ENCODE measurements at places on chromosomes 4 and X.

DNA sequence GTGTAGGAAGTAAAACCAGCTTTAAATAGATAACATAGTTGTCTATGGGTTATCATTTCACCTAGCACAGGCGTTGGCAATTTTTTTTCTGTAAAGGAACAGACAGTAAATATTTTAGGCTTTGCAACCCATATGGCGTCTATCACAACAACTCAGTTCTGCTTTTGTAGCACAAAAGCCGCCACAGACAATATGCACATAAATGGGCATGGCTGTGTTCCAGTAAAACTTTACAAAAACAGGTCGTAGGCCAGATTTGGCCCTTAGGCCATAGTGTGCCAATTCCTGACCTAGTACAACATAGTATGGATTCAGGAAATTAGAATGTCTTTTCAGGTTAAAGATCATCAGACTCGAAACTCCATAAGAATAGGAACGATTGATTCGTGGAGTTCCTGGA, 265.3 kb upstream of the GK2 start:
- DNase-seq: no peak

DNA sequence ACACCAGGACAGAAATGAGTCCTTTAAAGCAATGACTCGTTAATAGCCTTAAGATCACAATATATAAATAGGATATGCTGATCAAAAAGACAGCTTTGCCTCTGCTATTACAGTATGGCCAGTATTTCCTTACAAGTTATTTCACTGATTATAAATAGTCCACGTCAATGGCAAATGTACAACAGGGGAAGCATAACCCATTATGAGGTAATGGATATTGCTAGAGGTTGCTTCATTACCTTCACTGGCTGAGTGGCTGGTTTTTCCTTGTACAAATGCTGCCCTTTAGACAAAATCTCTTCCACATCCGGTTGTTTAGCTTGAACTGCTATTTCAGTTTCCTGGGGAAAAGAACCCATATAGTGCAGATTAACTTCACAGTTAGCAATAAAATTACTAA, 764.6 kb upstream of the FTHL17 start:
- DNase-seq: no peak

GRCh38 chr4:181939199-181939945, 303.8 kb upstream of the TENM3 start:
- no peak for DNase-seq

DNA sequence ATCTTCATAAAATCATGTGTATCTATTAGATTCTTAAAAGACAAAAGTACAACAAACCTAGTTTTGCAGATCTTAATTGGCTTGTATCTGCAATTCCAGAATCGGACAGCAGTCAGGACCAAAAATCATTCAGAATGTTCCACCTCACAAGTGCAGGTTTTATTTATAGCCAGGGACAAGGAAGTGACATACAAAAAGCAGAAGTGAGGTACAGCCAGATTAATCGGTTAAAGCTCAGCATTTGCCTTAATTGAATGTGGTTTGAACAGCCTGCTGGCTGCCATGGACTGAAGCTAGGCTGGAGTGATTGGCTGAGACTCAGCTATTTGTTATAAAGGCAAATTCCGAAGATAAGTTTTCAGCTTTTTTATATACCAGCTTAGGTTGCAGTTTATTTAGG, 932.6 kb downstream of the C4orf33 start:
- DNase-seq: no peak

DNA sequence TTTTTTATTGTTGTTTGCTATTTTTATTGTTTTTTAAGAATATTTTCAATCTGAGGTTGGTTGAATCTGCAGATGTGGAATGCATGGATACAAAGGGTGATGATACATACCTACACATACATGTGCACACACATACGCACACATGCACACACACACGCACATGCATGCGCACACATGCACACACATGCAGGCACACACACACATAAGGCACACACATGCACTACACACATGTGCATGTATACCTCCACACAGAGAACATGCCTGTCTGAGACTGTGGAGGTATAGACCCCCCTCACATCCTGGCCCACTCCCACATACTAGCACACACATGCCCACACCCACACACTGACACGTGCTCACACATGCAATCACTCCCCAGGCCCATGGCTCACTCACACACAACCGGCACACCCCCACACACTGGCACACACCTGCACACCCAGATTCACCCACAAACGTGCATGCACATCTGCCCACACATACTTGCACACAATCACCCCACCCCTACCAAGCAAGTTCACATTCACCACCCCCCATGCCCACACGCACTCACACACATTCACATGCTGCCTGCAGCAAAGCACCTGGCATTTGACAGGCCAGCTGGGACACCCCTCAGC, 97.6 kb upstream of the AFAP1 start:
- DNase-seq: no peak

DNA sequence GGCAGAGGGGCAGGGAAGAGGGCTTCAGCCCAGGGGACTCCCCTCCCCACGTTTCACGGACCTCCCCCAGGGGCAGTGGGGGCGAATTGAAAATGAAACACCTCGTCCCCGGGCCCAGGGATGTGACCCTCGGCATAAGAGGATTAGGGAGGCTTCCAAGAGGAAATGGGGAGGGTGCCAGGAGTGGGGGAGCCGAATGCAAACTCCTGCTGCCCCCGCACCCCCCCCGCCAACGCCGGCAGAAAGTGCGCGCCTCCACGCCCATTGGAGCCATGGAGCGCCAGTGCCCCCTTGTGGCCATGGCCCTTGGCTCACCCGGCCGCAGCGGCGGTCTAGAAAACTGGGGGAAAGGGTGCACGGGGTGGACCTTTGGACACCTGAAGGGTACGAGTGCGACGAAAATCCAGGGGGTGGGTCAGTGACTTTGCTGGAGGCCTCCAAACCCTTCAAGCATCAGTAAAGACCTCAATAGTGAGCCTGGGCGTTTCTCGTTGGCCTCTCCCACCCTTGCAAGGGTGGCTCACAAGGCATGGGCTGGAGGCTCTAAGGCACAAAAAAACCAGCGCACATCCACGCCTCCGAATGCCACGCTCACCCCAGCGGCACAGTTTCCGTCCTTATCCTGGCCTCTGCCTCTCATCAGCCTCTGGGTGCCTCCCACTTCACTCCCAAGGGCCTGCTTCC, 120.8 kb upstream of the PJA1 start:
- no peak for DNase-seq

- DNase-seq: peak; percentile 10
Observed at GRCh38 chr4:114180481-114180880, 201.0 kb upstream of the ARSJ start.

DNA sequence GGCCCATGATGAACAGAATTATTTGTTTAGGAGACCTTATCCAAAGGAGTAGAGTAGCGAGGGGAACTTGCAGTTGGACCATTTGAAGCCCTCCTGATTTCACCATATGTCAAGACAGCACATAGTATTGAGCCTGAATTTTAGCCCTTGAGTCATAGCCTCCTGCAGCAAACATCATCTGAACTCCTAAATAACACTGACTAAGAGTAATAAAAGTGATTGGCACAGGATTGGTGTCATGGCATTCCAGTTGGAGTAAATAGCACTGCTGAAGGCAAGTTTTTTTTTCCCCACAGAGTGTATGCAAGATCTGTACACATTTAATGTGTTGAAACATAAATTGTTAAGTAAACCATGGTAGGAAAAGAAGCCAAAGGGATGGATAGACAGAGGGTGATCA, 89.0 kb downstream of the COMMD8 start:
- no peak for DNase-seq

- DNase-seq: no peak
Observed at GRCh38 chr4:5746250-5746649, 35.2 kb downstream of the EVC start.

GRCh38 chr4:6092131-6092530, 73.9 kb upstream of the C4orf50 start:
- DNase-seq: no peak

- no peak for DNase-seq
Observed at GRCh38 chr4:188930822-188931221, 791.6 kb downstream of the TRIML1 start.

- DNase-seq: no peak
Observed at GRCh38 chr4:87950493-87950892, 25.0 kb upstream of the SPP1 start.

GRCh38 chr4:61011051-61011450, 189.1 kb upstream of the ADGRL3 start:
- no peak for DNase-seq

DNA sequence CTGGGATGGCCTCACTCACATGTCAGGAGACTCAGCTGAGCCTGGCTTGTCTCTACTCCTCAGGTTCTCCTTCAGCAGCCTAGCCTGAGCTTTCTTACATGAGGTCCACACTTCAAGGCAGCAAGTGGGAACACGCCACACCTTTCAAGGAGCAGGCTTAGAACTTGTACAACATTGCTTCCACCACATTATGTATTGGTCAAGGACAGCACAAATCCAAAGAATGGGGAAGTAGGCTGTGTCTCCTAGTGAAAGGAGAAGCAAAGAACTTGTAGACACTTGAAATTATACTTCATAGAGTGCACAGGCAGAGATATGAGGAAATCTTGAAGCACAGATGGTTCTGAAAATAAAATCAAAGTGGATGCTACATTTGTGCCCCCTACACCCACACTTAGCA, 120.9 kb upstream of the NOCT start:
- no peak for DNase-seq

DNA sequence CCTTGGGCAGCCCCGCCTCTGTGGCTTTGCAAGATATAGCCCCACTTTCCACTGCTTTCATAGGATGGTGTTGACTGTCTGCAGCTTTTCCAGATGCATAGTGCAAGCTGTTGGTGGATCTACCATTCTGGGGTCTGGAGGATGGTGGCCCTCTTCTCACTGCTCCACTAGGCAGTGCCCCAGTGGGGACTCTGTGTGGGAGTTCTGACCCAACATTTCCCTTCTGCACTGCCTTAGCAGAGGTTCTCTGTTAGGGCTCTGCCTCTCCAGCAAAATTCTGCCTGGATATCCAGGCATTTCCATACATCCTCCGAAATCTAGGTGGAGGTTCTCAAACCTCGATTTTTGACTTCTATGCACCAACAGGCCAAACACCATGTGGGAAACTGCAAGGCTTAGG, 153.7 kb downstream of the TBCK start:
- no peak for DNase-seq

DNA sequence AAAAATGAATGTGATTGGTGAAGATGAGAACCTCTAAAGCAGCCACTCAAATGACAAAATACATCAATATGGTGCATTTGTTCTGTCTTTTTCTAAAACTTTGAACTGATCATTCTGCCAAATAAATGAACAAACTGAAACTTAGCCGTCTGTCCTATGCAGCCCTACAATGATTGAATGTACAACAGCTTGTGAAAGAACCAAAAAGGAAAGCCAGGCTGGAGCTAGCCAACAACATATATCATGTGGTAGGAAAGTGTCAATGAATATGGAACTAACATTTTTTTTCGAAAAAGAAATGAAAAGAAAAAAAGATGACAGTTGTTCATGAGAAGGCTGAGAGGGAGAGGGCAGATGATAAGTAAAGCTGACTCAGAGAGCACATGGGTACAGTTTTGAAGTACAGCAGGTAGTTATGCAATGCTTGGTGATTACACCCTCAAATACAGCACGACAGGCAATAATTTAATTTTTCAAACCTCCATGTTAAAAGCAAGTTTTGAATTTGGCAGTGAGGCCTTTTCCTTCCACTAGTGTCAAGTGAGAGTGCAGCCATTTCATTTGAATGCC, 21.2 kb upstream of the SLC7A11 start:
- DNase-seq: no peak

GRCh38 chrX:75155447-75155826, 646 bp downstream of the ABCB7 start:
- DNase-seq: no peak

GRCh38 chrX:70422851-70423341, at the start of gene GDPD2:
GDPD2 (plus strand) TSS chrX:70423314; CDS start chrX:70424985, 1,671 bp downstream.
- DNase-seq: no peak

DNA sequence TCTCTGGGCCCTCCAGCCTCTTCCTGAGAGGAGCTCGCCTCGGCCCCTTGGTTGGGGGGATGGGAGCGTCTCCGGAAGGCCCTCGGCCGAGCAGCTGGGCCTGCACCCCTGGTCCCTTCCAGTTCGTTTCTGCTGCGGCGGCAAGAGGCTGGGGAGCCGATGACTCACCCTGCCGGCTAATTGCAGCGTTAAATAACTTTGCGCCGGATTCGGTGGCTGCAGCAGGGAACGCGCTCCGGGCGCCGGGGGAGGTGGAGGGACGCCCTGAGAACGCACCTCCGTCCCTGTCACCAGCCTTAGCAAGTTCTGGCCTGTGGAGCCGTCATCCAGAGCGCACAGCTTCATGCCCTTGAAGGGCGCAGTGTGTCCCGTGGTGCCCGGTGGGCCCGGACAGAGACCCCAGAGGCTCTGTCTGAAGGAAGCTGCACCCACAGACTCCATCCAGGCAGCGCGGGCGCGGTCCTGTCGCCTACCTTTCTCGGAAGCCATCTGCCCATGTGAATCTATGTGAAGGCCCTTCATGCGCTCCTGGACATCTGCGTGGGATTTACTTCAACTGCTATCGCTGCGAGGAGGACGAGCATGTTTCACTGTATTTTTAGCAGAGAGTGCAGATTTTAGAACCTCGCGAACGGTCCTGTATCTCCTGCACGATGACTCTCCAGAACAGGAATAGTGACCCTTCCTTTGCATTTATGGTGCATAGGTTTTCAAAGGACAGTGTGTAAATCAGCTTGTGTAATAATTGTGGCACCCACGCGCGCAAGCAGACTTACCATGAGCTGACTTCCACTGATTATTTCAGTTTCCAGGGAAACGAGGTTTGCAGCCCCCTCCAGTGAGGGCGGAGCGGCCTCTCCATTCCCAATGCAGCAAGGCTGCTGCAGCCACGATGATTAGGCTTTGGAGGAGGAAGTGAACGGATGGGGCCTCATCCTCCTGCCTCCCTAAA, 1.7 kb upstream of the TMEM271 start:
- DNase-seq: no peak

- DNase-seq: no peak
Observed at GRCh38 chrX:21778236-21778635, 20.3 kb upstream of the SMPX start.

- DNase-seq: no peak
Observed at GRCh38 chrX:120604361-120604782, 471 bp downstream of the MCTS1 start.

- no peak for DNase-seq
Observed at GRCh38 chr4:18198653-18199052, 177.1 kb upstream of the LCORL start.

- DNase-seq: no peak
Observed at GRCh38 chr4:53489279-53489889, 101.9 kb downstream of the LNX1 start.

- DNase-seq: peak; percentile 3
Observed at GRCh38 chr4:186067757-186068385, 1.1 kb upstream of the TLR3 start.

DNA sequence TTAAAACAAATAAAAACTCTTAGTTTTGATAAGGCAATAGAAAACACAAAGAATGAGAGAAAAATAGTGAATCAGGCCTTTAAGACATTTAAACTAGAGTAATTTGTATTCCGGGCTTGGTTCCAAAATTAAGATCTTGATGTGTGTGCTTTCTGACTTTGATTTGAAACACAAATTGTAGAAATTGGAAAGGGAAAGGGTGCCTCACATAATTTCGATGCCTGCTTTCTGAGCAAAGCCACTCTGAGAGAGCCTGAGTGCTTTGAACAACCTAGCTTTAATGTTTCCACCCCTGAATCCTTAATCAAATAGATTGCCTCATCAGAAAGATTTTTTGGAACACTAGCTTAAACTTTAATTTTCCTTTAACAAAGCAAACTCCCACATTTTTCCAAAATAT, 666.8 kb downstream of the PCDH18 start:
- no peak for DNase-seq

- no peak for DNase-seq
Observed at GRCh38 chr4:73053974-73054480, 15.5 kb downstream of the COX18 start.

- DNase-seq: no peak
Observed at GRCh38 chrX:50877310-50877709, 33.2 kb upstream of the BMP15 start.
